Heart left ventricle (tissue), 16 donors: ENCODE measurements at places on chromosomes 4 and X. TPM values are rescaled to one million over a fixed set of nuclear protein-coding genes. Genes with fewer than 3 reads are reported as not detected.

TLR10 gene
- total RNA-seq: not detected

JADE3 gene
- total RNA-seq: 4.6 TPM

CXCL13 gene
- not detected for total RNA-seq

- DNase-seq: no peak
Observed at GRCh38 chrX:16290997-16291396, 123.7 kb downstream of the MAGEB17 start.

FGFBP2 gene
- 0.98 TPM for total RNA-seq

DNA sequence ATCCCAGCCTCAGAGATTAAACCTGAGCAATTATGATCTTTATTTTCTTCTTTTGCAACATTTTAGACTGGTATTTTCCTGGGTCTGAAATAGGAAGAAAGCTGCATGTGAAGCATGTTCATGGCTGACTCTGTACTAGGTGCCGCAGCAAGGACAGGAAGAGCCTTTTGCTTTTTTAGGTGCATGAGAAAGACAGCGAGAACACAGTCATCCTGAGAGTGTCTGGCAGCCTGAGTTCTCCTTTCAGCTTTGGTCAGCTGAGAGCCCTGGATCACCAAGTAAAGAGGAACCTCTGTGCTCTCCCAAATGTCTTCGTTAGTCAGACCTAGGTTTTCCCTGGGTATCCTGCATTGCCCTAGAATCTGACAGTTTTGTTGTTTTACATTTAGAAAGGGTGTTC, 29.8 kb downstream of the FAM149A start:
- DNase-seq: no peak

DNA sequence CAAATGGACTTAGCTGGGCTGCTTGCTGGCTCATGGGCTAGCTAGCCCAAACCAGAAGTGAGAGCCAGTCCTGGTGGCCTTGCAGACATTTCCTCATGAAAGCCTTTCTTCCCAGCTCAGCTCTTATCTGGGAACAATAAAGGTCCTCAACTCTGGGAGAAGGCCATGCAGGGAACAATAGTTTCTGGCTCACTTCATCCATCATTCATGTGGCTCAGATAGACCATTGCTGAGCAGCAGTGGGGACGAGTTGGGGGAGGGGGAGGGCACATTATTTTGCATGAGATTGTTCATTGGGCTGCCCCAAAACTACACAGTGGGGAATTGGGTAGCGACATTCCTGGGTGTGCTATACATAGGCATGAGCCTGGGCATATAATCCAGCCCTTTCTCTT, 47.6 kb downstream of the NHSL2 start:
- DNase-seq: no peak

HPGD gene
- 0.56 TPM for total RNA-seq
